ENCODE measurements at places on chromosomes 6 and 20.

DNA sequence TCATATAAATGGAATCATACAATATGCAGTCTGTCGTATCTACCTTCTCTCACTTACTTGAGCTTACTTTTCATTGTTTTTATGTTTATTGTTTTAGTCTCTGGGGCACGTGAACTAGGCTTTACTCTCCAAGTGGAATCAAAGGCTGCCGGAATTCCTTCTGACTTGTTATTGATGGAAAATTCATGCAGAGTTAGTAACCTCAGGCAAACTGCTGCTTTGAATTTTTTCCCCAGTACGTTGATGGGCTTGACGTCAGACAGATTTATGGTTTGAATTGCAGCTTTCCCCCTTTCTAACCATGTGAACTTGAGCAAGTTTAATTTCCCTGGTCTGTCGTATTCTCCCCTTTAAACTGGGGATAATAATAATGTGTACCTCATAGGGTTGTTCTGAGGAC lies 68.6 kb downstream of the ZDHHC14 start:
- no peak for DNase-seq

- no peak for DNase-seq
Observed at GRCh38 chr6:6614096-6614982, 25.8 kb downstream of the LY86 start.

DNA sequence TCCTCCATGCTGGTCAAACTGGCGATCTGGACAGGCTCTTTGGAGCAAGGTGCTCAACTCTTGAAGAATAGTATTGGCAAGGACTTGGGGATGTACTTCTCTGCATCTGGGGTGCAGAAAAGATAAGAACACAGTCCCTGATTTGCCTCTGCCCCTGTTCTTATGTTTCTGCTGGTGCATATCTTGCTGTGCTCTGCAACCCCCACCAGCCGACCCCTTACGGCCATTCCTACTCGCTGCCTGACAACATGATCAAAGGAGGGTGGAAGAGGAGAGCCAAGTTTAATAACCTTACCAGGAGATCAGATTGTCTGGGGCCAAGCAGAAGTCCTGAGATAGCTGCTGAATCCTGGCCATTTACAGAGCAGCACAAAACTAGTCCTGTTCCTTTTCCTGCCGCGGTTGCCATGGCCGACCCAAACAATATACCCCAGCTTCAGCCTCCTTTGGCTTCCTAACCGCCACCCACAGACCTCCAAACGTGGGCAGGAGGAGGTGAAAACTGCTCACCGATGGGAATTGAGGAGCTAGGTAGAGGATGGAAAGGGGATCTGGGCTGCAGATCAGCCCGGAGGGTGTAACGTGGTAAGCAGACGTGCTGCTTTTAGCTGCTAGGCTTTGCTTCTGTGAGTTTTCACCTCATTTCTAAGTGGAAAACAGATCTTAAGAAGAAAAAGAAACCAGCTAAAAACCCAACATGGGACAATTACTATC lies 60.9 kb downstream of the ATXN1 start:
- no peak for DNase-seq

GRCh38 chr6:151900256-151900655 lies 92.8 kb downstream of the ESR1 start:
- no peak for DNase-seq

GRCh38 chr6:72709431-72709830 lies 87.6 kb downstream of the KCNQ5 start:
- DNase-seq, result no peak

GRCh38 chr6:107447663-107448216 lies 11.6 kb downstream of the PDSS2 start:
- no peak for DNase-seq

- no peak for DNase-seq
Observed at GRCh38 chr6:3410385-3411360, 46.2 kb downstream of the SLC22A23 start.

GRCh38 chr6:117346142-117346930 lies 79.4 kb downstream of the ROS1 start:
- DNase-seq, result peak; percentile 28

- no peak for DNase-seq
Observed at GRCh38 chr6:125802943-125803377, 12.2 kb downstream of the NCOA7 start.

DNA sequence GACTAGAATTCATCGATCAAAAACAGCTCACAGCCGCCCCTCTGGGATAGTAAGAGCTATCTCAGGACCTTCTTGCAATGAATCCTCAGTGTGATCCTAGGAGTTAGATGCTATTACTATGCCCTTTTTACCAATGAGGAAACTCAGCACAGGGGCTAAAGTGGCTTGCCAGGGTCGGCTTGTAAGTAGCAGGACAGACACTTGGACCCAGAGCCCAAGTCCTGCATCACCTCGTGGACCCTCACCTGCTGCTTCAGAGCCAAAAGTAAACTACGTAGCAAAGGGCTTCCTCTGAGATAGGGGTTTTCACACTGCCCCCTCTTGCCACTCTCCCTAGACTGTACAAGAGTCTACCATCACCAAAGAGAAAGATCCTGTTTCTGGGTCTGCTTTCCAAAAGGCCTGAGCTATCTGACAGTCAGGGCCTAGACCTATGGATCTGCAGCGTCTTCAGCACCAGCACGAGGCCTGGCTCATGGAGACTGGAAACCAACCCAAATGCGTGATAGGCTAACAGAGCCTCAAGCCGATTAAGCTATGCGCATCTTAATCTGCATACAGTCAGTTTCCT lies 172.3 kb downstream of the ANKRD60 start:
- DNase-seq, result no peak

DNA sequence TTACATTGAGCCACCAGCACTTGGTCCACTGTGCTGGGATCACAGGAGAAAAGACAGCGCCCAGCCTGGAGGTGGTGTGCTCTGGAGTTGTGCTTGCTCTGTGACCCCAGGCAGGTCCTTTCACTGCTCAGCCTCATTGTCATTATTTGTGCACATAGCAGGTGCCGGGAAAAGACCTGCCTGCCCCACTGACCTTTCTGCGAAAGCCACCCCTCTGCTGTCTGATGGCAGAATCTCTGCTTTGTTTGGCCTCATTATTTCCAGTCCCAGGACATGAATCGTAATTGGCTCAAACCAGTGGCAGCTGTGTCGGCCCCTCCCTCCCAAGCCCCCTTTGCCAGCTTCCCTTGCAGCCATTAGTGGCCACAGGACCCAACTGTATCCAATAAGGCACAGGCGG lies 185.2 kb upstream of the UST start:
- DNase-seq, result no peak

DNA sequence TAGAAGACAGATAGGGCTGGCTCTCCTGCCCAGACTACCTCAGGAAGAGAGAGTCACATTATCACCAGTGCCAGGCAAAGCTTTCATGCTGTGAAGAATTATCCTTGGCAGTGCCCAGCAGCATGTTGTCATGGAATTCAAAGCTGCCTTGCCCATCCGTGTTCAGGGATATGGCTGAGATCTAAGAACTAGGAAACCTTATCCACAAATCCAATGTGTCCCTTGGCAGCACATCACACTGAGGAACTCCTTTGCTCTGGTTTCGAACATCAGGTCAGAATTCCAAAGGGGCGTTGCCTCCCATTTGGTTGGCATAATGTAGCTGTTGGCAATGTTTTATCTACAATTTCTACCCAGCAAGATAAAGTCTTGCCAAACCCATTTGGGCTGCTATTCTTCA lies 52.7 kb downstream of the ADGRF1 start:
- DNase-seq, result no peak

DNA sequence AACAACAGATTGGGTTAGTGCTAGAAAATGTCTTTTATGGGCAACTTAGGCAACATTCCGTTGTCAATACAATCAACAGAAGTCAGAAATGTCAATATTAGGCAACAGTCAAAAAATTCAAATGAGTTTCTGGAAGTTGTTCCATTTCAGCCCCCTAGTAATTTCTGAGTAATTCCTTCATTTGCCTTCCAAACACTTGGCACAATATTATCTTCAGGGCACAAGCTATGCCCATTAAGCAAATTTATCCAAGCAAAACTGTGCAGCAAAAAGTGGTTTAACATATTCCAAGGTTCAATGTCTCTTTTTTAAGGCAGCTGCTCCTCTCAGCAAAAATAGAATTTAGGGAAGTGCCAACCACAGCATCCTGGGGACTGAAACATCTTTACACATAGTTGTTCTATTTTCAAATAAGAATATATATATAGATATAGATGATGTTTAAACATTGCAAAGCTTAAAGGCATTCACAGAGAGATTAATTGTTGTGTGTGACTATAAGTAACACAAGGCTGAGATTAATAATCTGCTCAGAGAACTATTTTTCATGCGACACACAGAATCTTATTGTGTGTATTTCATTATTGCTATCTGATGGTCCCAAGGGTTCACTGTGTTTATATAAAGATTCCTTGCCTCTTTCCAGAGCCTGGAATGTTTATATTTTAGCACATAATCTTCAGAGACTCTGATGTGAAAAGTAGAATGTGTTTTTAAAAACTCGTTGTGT lies 75.2 kb upstream of the ADTRP start:
- DNase-seq, result no peak

DNA sequence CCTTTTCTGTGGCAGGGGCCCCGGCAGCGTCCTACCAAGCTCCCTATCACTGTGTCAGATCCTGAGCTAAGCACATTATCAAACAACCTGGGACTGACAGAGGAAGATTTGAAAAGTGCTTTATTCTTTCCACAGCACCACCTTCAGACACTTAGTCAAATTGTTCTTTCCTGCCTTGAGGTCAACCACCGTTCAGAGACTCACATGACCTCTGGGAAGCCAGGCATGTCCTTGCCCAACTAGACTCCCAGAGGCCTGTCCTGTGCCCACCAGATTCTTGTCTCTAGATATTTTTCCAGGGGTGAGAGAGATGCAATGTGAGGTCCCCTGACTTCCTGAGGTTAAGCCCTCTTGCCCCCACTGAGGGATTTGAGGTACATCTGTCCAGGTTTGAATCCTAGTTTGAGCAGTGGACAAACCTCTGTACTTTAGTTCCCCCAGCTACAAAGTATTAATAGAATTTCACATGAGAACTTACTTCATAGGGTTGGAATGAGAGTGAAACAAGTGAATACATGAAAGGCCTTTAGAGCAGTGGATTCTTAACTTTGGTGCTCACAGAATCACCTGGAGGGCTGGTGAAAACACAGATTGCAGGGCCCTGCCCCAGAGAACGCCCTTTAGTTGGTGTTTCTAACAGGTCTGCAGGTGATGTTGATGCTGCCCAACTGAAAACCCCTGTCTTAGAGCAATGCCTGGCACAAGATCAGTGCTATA lies 179.8 kb downstream of the CLIC5 start:
- DNase-seq, result no peak

DNA sequence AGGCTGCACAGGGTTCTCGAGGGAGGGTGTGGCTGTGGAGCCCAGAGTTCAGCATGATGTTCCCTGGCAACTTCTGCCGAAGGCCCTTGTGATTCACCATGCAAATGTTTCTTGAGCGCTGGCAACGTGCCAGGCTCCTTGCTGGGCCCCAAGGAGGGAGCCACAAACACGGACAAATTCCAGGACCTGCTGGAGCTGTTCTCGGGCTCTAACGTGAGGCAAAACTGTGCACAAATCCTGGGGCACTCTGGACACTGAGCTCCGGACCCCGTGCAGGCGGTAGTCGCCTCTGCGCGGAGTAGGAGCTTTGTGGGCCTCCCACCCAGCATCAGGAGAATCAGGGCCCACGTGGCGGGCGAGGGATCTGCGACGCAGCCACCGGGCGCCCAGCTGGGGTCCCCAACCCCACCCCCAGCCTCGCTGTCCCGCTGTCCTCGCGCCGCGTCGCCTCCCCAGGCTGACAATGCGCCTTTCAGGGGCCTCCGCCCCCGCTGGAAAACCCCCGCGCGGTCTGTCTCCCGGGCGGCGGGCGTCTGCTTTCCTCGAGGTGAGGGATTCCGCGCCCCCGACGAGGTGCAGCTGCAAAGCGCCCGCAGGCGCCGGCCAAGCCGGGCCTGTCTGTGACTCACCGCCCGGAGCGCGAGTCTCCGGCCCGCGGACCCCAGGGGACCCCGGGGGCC lies 31.7 kb upstream of the SCUBE3 start:
- no peak for DNase-seq

- DNase-seq, result no peak
Observed at GRCh38 chr6:6542357-6542756, 46.2 kb upstream of the LY86 start.

- DNase-seq, result no peak
Observed at GRCh38 chr20:36234771-36235320, 1.4 kb upstream of the AAR2 start.

GRCh38 chr6:169898788-169899480 lies 147.5 kb downstream of the ERMARD start:
- no peak for DNase-seq

DNA sequence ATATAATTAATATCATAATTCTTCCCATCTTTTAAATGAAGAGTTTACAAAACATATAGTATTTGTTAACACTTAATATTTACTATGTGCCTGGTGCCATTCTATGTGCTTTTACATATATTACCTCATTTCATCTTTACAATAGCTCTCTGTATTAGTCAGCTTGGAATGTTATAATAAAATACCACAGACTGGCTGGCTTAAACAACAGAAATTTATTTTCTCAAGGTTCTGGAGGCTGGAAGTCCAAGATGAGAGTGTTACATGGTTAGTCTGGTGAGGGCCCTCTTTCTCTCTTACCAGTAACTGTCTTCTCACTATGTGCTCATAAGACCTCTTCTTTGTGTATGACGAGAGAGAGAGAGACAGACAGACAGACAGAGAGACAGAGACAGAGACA lies 110.2 kb downstream of the NKAIN2 start:
- no peak for DNase-seq

DNA sequence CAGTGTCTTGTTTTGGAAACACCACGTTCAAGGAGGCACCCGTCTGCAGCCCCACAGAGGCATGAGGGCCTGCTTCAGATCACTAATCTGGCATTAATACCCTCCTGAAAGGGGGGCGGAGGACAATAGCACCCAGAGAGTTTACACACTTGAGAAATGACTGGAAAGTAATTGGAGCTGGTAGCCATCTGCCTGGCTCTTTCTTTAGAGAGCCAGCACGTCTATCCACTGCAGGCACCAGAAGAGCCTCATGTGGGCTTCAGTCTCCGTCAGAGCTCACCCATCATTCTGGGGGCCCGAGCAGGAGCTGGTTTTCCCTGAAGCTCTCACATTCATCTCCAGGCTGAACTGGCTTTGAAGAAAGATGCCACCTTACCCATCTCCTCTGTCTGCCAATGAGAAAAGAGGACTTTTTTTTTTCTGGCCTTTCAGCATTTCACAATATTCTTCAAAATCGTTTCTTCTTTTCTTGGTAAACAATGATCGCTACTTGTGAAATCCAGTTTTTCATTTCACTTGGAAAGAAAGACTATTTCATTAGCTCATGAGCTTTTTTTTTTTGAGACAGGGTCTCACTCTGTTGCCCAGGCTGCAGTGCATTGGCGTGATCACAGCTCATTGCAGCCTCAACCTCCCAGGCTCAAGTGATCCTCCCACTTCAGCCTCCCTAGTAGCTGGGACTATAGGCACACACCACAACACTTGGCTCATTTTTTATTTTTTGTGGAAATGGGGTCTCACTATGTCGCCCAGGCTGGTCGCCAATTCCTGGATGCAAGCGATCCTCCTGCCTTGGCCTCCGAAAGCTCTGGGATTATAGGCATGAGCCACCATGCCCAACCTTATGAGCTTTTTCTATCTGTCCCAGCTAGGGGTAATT lies 124.7 kb upstream of the ZNF217 start:
- no peak for DNase-seq

DNA sequence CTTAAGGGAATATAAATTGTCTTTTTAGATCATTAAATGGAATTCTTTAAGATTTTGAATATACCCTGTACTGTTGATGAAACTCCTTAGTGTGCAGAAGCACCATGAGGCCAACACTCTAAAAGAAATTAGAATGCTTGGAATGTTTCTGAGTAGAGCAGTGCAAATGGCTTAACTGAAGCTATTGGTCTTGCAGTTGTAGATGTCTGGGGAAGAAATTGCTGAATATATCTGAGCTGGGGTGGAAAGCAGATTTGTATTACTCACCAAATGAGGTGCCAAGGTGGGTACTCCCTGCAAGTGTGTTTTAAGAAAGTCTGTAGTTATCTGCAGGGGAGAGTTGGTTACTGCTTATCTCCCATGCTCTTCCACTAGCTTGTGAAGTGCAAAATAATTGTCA lies 119.0 kb downstream of the ADGRG6 start:
- no peak for DNase-seq
